ENCODE measurements at places on chromosomes 3 and 15.

DNA sequence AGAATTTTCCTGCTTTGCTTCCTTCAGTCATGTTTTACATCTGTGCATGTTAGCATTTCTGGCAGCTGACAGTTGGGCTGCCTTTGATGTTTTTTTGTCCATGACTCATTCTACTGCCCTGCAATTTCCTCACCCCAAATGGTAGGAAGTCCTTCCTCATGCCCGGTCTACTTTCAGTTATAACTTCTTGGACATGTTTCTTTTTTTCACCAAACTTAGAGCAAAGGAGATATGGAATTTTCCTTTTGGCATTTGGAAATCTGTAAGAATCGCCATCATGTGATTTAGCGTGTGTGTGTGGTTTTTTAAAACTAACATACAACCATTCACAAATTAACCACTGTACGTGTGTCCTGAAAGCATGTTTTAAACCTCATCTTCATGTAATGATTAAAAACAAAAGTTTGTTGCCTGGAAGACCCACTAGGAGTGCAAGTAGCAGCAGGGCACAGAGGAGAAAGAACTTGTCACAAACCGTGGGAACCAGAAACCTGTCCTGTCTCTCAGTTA lies 430.7 kb upstream of the CFAP20DC start:
- peak; percentile 70 for DNase-seq

DNA sequence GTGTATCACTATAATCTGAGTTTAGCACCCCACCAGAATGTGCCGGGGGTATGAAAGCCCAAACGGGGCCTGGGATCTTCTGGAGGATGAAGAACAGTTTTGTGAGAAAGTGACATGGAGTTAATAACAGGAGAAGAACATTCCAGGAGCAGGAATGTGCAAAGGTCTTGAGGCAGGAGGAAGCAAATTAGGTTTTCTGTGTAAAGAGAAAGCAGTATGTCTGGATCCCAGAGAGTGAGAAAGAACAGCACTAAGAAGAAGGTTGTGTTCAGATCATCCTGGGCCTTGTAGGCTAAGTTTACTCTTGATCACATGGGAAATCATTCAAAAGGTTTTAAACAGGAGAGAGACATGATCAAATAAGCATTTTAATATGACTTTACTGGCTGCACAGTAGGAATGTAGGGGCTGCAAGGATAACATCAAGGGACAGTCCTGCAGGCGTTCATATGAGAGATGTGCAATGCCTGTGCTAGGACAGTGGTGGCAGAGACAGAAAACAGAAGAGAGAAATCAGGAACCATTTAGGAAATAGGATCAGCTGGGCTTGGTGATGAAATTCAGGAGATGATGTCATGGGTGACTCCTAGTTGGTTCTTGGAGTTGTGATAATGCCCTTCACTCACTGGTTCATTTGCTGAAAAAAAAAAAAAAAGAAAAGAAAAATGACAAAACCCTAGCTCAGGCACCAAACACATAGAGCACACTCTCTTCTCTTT lies 113.5 kb downstream of the TNIK start:
- DNase-seq, result peak; percentile 38

- DNase-seq, result no peak
These were observed 1361.4 kb downstream of the NSUN3 start for GRCh38 chr3:95424279-95424678.

- no peak for DNase-seq
These were observed 37.9 kb upstream of the SLC2A2 start for GRCh38 chr3:171064461-171064860.

DNA sequence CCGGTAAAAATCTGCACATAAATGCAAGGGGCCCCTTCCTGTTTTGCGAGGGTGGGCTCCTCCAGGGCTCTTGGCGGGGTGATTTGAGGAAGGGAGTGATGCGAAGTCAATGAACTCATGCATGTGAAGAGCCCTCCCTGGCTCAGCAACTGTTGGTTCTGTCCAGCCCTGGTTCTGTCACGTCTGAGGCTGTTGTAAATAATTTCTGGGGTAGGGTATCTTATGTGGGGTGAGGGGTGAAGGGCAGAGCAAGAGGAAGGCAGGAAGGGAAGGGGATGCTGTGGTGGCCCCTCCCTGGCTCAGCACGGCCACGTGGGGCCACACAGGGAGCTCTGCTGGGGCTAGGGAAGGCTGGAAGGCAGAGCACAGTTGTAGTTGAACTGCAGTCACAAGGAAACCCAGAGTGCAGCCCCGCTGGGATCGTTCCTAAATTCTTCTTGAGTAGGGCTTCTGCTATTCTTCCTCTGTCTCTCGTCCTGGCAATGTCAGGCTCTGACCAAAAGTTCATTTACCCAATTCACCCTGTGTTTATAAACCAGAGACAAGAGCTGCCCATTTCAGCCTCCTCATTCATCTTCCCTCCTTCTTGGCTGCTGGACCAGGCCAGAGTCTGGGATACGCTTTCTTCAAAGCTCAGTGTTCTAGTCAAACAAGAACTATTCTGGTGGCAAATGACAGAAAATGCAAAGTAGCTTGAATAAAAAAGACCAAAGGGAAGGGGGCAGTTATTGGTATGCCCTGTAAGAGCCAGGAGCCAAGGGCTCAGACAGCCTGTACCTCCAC lies 14.8 kb upstream of the TOPBP1 start:
- no peak for DNase-seq

DNA sequence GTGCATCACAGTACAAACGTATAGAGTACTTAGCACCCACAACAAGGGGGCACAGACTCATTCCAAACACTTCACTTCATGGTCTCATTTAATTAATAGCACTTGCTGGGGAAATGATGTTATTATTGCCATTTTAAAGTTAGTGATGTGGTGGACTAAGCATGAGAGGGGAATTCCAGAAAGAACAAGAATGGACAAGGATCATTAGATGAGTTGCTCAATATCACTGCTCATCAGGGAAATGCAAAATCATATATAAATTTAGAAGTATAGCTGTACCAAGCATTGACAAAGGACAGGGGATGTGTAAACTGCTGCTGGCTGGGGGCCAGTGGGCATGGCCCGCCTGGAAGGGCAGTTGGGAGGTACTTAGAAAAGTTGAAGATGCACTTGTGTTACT lies 14.6 kb downstream of the PRR20G start:
- no peak for DNase-seq

DNA sequence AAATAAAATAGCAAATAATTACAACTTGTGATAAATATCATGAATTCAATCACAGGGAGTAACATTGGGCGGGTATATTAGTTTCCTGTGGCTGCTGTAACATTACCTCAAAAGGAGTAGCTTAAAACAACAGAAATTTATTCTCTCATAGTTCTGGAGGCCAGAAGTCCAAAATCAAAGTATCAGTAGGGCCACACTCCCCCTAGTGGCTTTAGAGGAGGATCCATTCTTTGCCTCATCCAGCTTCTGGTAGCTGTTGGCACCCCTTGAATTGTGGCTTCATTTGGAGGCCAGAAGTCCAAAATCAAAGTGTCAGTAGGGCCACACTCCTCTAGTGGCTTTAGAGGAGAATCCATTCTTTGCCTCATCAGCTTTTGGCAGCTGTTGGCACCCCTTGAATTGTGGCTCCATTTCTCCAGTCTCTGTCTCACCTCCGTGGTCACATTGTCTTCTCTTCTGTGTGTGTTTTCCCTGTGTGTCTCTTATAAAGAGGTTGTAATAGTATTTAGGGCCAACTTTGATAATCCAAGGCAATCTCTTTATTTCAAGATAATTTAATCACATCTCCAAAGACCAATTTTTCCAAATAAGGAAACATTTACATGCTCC lies 3.1 kb upstream of the CFAP20DC start:
- DNase-seq, result peak; percentile 49

DNA sequence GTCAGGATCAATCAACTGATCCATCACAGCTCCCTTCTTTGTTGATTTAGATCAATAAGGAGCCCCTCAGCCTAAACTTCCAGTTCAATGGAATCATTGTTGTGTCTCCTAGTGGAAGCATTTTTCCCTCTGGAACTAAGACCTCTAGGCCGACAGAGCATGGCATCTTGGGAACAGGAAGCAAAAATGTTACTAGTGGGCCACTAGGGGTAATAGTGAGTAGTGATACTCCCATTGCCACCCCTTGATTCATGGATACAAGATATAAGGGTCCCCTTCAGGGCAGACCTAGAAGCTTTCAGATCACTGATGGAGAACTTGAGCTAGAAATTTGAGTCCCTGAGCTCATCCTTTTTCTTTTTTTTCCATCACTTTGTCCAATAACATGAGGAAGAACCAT lies 40.4 kb upstream of the AZI2 start:
- no peak for DNase-seq

- DNase-seq, result no peak
These were observed 91.8 kb downstream of the BTD start for GRCh38 chr3:15693355-15693754.

DNA sequence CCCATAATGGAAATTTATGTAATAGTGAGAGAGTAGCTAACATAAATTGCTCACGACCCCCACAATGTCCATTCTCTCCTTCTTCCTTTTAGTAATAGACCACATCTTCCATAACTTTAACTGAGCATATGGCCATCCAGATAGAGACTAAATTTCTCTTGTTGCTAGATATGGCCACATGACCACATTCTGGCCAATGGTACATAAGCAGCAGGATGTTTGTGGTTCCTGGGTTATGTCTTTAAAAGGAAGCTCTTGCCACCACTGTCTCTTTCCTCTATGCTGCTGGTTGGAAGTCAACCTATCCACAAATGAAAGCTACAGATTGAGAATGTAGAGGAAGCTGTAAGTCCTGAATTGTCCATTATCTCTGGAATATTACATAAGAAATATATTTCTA lies 59.7 kb upstream of the NPHP3 start:
- no peak for DNase-seq

- no peak for DNase-seq
These were observed 31.7 kb upstream of the SLCO2A1 start for GRCh38 chr3:134061401-134061800.

- DNase-seq, result peak; percentile 31
These were observed 265.9 kb upstream of the TGFBR2 start for GRCh38 chr3:30340500-30340899.

DNA sequence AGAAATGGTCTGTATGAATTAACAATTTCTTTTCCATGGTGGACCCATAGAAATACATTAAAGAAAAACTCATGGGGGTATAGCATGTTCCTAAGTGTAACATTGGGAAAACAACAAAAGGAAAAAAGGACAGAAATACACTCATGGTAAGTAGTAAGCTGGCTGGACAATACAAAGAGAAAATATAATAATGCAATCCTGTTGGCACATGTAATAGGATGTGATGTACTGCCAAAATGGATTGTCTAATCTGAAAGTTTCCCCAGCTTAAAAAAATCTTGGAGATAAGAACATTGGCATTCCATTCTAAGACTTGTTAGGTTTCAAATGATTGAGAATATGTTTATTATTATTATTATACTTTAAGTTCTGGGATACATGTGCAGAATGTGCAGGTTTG lies 128.1 kb downstream of the MBNL1 start:
- no peak for DNase-seq
